ENCODE measurements at places on chromosomes 1 and 21.

GRCh38 chr1:208951908-208952307 is 631.6 kb upstream of the CAMK1G start:
- no peak for DNase-seq

- DNase-seq, result no peak
These were observed 19.3 kb downstream of the OBSCN start for GRCh38 chr1:228226956-228227791.

- no peak for DNase-seq
These were observed 11.9 kb downstream of the CEP350 start for GRCh38 chr1:179966551-179966950.

GRCh38 chr1:232226197-232226712 is 403.7 kb downstream of the SIPA1L2 start:
- no peak for DNase-seq

- no peak for DNase-seq
These were observed 21.6 kb upstream of the SLAMF6 start for GRCh38 chr1:160544647-160545046.
